CD8-positive, alpha-beta T cell (primary cell): ENCODE measurements at places on chromosomes 16 and 17.

DNA sequence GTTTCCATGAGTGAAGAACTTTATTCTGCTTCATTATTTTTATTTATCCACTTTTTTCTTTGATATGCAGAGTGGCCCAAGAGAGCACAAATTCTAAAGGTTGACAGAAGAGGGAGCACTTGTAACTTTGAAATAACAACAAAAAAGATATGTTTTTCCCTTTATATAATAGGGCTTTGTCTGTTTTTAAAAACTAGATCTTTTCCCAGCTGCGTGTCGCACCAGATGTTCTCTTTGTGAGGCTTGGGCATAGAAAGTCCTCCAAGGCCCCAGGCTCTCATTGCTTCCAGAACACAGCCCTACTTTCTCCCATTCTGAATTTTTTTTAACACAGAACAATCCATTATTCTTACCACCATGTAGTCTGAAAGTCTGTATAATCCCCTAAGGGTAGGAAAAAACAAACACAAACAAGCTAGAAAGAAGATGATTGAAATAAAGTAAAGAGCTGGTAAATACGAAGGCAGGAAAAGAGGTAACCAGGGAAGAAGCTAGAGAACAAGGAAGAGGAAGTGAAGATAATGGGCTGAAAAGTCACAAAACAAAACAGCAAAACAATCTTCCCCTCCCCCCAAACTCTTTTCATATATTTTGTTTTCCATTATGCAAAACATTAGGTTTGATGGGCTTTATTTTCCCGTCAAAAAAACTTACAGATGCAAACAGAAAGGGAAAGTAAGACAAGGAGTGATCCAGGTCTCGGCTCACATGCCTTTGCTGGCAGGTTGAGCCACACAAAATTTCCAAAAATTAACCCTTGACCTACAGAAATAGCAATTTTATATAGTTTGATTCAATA is 160.4 kb downstream of the ABCA8 start:
- no peak for DNase-seq

DNA sequence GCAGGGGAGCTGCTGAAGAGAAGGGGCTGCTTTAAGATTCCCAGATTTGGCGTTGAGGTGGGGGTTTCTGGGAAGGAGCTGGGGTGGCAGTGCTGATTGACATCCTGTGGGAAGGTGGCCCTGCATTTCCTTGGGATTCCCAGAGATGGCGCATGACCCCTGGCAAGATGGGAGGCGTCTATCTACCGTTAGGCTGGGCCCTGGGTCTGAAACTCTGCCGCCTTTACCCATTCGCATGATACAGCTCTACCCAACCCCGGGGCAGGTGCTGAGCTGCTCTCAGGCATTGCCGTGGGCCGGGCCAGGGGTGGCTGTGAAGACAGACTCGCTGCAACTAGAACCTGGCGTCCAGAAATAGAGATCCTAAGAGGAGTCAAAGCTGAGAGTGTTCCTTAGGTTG is 9.9 kb upstream of the MVD start:
- DNase-seq = no peak

DNA sequence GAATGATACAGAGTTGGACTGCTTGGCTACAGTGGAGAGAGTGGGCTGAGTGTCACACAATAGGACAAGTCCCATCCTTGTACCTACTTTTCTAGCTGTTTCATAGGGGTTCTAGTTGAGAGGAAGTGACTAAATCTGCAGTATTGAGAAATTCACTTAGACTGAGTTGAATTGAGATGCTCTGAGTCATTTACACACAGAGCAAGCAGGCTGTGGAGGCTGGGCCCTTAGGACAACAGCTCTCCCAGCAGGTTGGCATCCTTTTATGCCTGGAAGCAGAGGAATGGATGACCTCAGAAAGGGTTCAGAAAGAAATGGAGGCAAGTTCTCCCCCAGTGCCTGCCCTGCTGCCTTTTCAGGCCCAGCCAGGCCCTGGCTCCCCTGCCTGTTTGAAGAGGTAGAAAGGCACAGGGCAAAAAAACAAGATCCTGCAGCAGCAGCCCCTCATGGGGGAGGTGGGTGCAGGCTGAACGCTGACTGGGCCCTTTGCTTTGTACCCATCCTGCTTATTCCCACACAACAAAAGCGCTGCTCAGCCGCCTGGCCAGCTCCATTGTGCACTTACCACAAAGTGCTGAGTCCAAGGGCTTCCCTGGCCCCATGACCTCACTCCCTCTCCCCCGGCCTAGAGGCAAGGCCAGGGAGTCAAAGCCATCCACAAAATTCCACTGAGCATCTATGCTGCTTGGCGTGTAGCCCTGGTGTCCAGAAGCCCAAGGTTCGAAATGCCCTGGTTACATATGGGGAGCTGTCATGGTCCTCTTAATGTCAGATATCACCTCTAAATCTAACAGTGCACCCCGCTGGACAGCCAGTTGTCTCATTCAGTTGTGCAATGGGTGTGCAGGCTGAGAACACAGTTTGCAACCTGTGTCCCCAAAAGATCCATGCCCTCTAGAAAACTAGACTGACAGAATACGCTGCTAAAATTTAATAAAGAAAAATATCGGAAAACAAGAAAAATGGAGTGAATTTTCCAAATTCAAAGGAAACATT is 5.4 kb upstream of the CRYBA1 start:
- no peak for DNase-seq

GRCh38 chr17:45389354-45389753 is 43.3 kb downstream of the ARHGAP27 start:
- DNase-seq = no peak

- DNase-seq = peak; percentile 75
Observed at GRCh38 chr16:74700438-74701225, at the start of gene MLKL. Gene MLKL, minus strand, starts transcription at chr16:74700862. Its CDS starts 5,105 bp downstream, at chr16:74695757.

- DNase-seq = peak; percentile 81
Observed at GRCh38 chr17:48841395-48841831, 10.6 kb downstream of the CALCOCO2 start.

DNA sequence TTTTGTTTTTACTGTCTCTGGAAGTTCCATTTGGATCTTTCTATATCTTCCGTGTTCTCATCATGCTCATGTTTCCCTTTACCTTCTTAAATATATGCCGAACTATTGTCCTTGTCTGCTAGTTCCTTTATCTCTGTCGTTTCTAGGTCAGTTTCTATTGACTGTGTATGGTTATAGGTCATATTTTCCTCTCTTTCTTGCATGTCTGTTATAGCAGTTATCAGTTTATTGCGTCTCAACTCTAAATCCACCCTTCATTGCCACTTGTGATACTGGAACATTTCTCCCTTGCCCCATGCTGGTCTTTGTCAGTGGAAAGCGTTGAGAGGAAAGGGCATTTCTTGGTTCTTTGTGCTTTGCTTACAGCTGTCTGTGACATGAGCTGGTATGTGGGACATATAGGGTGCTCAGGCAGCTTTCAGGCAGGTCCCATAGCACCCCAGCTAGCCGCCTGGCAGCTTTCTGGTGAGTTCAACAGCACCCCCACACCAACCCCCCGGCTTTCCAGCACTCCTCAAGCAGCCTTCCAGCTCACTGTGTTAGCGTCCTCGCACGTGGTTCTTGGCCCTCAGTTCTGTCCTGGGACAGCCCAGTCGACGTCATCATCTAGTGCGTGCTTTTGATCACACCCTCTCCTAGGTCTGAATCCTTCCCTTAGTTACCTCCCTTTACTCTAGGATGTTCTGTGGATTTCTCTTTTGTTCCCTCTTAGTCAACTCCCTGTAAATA is 15.4 kb upstream of the DNASE1 start:
- no peak for DNase-seq

DNA sequence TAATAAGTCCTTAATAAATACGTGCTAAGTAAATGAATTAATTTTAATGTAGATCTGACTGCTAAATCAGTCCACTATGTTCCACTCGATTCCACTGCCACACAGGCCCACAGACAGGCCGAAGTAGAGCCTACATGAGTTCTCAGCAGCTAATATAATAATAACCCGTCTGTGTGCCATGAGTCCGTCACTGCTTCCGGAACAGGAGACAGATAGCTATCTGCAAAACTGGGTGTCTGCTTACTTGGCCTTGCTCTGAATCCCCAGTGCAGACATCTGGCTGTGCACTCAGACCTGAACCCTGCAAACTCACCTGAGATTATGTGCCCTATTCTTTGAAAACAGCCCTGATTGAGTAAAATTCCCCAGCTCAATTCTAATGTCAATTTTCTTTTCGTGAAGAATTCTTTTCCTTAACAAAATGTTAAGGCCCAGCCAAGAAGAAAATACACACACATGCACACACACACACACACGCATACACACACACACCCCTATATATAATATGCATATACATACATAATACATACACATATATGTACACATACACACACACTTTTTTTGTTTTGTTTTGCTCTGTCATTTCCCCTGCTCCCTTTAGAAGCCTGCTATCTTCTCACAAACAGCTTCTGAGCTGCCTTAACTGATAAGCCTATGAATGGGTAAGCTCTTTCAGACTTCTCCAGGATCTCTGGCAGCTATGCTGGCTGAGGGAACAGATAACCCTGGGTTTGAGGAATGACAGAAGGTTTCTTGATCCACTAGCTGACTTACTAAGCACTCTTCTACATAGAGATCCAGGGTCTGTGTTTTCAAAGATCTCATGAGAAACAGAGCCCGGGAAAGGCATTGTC is 39.8 kb upstream of the TOM1L1 start:
- DNase-seq = no peak

GRCh38 chr16:58462499-58462996 is 37.4 kb upstream of the NDRG4 start:
- no peak for DNase-seq

- no peak for DNase-seq
Observed at GRCh38 chr17:37766971-37767370, 22.1 kb upstream of the HNF1B start.

DNA sequence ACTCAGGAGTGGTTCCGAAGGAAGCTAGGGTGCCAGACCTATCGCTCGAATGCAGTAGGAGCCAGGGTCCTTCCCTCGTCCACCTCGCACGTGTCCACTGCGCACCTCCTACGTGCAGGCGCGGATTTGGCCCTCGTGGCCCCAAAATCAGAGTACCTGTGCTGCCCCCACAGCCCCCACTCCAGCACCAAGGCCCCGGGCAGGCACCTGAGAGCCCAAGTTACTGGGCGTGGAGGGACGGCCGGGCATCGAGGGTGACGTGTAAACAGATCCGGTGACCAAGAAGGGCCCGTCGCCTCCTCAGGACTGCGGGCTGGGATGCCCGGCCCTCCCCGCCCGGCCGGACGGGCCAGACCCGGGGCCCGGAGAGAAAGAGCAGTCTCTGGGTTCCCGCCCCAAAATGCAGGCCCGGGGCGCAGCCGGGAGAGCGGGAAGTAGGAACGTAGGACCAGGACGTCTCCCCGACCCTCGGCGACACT is 492 bp downstream of the SLC25A39 start:
- peak; percentile 26 for DNase-seq

GRCh38 chr16:64406770-64407181 is 715.1 kb downstream of the CDH11 start:
- DNase-seq = no peak

DNA sequence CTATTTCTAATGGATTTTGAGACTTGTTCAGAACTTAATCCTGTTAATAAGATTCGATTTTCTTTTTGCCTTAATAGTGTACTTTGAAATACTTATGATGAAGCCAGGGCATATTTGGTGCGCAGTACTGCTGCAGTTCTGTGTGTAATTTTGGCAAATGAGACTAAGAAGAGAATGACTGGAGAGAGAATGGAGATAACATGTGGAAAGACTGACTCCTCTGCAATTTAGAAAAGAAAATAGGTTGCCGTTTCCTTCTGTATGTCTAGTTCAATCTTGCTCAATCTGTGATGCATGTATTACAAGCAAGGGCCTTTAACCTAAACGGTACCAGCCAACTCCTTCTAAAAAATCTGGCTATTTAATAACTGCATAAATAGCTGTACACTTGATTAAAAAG is 285.1 kb upstream of the CDH11 start:
- DNase-seq = no peak

DNA sequence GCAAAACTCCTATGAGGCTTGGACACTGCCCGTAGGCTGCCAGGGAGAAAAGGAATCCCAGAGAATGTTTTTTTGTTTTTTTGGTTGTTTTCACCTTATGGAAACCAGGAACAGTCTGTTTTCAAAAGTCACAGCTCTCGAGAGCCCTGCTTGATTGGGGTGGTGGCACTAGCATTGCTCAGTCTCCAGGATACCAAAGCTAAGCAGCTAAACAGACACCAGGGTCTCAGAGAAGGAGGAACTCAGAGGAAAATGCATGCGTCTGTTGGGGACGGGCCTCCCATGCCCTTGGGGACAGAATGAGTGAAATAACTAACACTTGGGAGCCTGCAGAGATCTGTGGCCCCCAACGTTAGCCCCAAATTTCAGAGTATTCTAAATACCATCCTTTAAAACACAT is 178.8 kb downstream of the SOX9 start:
- DNase-seq = no peak

DNA sequence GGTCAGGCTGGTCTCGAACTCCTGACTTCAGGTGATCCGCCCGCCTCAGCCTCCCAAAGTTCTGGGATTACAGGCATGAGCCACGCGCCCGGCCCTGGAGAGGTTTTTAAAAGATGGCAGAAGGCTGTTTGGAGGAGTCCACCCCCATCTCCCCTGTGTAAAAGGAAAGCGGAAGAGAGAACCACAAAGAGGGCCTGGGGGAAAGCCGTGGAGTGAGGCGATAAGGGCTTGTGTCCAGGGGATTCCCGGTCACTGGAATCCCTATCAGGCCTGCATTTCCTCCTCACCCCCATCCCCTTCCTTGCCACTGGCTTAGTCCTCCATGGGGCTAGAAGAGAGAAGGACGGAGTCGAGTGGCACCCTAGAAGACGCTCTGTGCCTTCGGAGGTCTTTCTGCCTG is at the start of gene GP1BA:
Gene GP1BA (plus strand): TSS at position 315 of the 400 bp plus-strand sequence. CDS start 328 bp downstream, outside the sequence.
- DNase-seq = no peak

GRCh38 chr17:32020943-32021614 is 13.9 kb downstream of the LRRC37B start:
- DNase-seq = no peak

- DNase-seq = no peak
Observed at GRCh38 chr16:84788920-84789391, 30.8 kb upstream of the CRISPLD2 start.

- no peak for DNase-seq
Observed at GRCh38 chr17:70869402-70870085, 700.2 kb downstream of the KCNJ2 start.

GRCh38 chr17:4256952-4257351 is 6.8 kb downstream of the ANKFY1 start:
- DNase-seq = no peak

DNA sequence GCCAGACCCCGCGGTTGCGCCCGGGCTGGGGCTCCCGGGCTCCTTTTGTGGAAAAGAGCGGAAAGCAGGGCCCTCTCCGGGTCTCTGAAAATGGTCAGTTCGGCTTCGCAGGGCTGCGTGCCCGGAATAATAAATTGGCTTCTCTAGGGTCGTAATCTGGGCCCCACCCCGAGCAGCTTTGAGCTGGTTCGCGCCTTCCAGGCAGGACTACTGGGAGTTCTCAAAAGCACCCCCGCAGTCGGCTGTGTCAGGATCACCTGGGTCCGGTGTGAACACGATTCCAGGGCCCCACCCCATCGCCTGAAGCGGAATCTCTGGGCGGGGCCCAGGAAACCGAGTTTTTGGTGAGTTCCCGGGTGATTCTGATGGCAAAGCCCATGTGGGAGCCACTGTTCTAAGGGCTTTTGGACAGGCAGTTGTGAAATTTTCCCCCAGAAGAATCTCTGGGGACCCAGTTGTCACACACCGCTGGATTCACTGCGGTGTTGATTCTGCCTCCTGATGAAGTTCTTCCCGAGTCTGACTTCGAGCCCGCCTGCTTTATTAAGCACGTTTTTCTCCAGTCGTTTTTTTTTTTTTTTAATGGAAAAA is 77.0 kb downstream of the MRC2 start:
- DNase-seq = no peak
